ENCODE measurements at places on chromosomes 6 and 20.

GRCh38 chr6:37705239-37706051, 7.8 kb upstream of the MDGA1 start:
- peak; percentile 88 for DNase-seq

DNA sequence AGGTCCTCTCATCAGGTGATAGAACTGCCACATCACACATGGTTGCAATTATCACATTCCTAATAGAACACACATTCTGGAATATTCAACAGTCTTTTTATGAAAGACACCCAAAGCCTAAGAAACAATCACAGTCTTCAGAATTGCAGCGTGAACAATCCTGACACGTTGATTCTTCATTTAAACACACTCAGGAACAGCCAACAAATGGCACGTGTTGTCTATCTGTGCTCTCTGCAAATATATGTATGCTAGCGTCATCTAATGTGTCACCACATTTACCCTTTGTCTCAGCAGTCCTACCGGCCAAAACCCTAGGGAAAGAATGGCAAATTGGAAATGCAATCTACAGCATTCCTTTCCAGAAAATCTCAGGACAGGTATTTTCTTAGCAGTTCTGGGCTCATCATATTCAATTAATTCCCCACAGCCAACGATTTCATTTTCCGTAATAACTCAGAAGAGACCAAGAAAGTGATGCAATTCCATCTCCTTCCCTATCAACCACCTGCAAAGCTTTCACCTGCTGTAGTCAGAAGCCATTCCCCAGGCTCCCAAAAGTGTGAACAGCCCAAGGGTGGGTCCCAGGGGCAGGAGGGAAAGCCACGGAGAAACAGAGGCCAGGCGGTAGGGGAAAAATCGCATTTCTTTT, 280.3 kb upstream of the JARID2 start:
- DNase-seq = peak; percentile 65

GRCh38 chr20:31590717-31591225, 14.3 kb upstream of the ID1 start:
- no peak for DNase-seq

- DNase-seq = no peak
Measured at GRCh38 chr6:33459226-33459625, 4.8 kb downstream of the ZBTB9 start.

GRCh38 chr6:116397914-116398313, 27.2 kb downstream of the DSE start:
- peak; percentile 82 for DNase-seq
